ENCODE measurements at places on chromosomes 12 and 14.

DNA sequence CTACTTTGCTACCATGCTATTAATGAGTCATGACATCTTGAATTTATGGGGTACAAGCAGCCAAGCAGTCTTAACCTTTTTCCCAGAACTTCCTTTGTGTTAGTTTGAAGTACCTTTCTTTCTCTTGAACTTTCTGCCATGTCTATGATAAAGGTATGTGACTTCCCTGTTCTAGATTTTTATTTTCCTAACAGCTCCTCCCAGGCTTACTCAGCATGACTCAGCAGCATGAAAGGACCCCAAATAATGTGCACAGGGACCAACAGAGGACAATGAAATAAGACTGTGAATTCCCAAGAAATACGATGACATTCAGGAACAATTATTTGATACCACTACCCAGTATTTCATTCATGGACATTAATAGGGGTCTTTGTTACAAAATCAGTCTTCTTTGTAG is 60.0 kb downstream of the TTC6 start:
- DNase-seq, result no peak

DNA sequence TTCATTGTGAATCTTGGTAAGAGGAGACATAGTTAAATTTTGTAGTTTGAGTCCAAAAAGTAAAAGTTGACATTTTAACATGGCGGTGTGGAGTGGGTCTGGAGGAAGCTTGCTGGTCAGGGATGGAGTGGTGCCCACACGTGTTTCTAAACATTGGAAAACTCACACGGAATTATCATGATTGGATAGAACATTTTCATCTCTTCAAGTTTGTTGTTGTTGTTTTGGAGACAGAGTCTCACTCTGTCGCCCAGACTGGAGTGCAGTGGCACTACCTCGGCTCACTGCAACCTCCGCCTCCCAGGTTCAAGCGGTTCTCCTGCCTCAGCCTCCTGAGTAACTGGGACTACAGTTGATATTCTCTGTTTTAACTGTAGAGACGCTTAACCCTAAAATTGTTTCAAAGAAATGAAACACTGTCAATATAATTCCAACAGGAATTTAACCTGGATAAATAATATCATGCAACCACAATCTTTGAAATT is 502 bp upstream of the MBIP start:
- no peak for DNase-seq

DNA sequence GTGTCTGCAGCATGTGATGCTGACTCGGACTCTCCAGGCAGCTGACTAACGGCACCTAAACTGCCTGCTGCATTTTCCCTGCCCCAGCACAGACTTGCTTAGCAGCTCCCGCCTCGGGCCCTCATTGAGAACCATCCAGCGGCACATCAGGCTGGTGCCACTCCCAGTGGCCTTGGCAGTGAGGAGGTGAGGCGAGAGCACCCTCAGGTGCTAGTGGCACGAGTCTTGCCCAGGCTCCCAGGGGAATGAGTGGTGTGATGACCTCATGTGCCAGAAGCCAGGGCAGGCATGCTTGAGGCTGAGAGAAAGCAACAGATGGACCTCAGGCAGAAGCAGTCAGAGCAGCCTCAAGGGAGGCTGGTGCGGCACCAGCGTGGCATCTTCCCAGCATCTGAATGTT is 60.2 kb downstream of the PRKCH start:
- no peak for DNase-seq

DNA sequence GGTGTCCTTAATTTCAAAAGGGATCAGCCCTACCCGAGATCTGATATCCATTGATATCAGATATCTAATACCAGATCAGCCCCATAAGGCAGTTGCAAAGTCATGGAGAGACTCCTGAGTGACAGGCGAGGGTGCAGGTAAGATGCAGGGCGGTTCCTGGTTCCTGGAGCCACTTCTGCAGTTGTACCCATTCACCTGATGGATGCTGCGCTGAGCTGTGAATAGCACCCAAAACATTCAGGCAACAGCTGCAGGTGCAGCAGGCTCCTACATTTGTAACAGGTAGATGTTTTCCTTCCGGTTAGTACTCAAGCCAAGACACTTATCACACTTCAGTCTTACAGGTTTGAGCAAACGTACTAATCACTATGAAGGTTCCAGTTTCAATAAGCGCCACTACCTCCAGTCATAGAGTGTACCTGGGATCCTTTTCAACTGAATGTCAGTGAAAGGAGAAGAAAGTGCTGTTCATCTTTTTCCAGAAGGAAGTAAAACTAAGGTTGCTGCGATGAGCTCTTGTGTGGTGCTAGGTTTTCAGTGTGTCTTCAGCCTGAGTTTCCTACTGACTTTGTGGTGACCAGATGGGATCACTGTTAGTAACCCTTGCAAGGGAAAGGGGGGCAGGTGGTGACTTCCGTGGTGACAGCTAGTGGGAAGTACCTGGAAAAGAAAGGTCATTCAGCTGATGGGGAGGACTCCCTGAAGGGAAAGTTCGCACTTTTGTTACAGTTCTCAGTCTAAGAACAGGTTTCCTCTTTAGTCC is 1.9 kb downstream of the ATP6V0A2 start:
- no peak for DNase-seq

DNA sequence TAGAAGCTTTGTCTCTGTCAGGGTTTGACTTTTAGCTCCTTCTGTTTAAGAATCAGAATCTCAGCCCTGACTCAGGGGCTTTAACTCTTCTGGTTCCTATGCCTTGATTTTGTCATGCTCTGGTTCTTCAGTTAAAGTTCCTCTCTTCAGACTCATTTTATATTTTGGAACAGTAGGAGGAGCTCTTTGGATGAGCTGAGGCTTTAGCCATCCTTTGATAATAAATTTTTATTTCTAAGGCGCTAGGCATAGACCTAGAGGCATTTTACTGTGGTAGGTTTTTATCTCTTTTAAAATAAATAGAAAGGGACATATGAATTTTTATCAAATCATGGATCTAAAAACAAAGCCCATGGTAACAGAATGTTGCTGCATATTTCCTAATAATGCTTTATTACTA is 51.7 kb downstream of the ATP23 start:
- no peak for DNase-seq

GRCh38 chr12:77845831-77846230 is 15.1 kb downstream of the NAV3 start:
- no peak for DNase-seq

DNA sequence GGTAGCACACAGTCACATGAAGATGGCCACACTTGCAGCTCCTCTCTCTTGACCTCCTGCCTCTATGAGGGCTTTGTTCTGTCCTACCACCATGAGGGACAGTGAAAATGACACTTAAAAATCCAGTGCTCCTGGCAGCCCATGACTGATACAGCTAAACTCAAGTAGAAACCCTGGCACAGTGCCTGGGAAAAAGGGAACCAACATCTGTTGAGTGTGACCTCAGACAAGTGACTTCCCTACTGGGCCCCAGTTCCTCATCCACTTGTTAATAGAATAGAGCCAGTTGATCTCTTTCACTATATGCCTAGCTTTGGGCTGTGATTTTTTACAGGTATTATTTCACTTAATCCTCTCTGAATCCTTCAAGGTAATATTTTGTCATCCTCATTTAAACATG is 4.8 kb downstream of the GUCY2C start:
- DNase-seq, result no peak

DNA sequence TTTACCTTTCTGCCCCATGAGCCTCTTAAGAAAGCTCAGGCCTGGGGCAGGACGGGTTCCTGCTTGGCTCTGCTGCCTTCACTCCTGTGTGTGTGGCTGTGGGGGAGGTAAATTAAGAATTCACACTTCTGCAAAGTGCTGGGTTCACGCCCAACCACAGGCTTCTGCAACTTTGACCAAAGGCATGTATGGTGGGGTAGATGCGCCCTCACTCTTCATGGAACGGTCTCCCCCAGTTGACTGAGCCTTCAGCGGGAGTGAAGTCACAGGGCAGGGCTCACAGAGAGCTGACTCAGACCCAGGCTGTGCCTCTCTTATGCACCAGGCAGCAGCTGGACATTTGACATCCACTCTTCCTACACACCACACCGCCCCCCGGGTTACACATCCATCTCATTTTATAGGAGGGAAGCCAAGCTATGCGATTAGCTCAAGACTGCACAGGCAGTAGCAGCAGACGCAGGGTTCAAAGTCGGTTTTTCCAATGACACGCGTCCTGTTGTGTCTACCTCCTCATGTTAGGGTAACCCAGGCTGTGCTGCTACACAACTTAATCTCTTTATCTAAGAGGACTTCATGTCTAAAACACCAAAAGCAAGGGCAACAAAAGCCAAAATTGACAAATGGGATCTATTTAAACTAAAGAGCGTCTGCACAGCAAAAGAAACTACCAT is 15.4 kb upstream of the BCL11B start:
- no peak for DNase-seq

- no peak for DNase-seq
Observed at GRCh38 chr12:13164921-13165616, 31.5 kb upstream of the EMP1 start.

- DNase-seq, result no peak
Observed at GRCh38 chr12:131990066-131990979, 40.6 kb downstream of the EP400 start.

DNA sequence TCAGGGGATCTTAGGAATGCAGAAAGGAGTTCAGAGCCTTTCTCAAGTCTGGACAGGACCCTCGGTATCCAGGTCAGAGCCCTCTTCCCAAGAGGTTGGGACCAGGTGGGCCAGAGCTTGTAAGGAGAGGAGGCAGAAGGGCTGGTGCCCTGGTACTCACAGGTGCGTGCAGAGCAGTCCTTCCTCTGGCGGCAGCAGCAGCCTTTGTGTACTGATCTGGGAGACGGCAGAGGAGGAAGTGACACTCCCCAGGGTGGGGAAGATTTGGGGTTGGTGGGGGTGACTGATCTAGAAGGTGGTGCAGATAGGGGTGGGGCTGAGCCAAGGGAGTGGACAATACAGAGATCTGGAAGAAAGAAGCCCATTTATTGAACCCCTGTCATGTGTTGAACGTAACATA is at the start of gene ITGB7:
Gene ITGB7, minus strand, starts transcription at position 210 of the 400 bp plus-strand sequence. CDS start 6,808 bp downstream, outside the sequence.
- DNase-seq, result no peak

- DNase-seq, result no peak
Observed at GRCh38 chr12:117847371-117847770, 121.4 kb downstream of the KSR2 start.

GRCh38 chr14:68894123-68894522 is 85.0 kb downstream of the ACTN1 start:
- peak; percentile 74 for DNase-seq

DNA sequence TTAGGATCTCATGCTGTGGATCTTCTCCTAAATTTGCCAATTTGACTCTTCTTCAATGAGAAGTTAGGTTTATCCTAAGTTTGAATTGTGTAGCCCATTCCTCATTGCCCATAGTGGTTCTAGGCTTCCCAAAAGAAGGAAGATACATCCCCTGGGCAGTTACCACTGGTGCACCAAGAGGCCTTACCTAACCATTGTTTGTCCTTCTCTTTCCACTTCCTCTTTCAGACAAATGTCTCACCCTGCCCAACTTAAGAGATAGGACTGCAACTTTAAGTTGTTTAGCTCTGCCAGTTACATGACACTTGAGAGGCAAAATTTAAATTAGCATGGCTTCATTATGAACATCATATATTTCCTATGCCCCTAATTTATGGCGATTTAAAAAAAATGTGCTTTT is 9.4 kb upstream of the KCNH3 start:
- no peak for DNase-seq

GRCh38 chr12:120496413-120497340 is 764 bp downstream of the DYNLL1 start:
- DNase-seq, result peak; percentile 80

DNA sequence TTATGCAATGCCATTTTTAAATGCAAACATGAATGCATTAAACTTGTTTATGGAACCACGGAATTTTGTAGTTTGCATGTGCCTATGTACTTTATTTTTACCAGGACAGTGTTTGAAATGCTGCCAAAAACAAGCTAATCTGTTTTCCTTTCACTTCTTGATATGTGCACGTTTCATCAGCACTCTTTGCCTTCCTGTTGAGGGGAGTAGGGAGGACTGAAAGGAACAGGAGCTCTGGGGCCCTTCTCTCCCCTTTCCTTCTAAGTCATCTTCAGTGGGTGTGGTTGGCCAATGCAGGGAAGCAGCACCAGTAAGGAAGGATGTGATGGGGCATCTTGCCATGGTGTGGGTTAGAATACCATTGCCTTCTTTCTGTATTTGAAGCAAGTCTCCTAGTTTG is 12.1 kb upstream of the PPP4R4 start:
- no peak for DNase-seq

- DNase-seq, result no peak
Observed at GRCh38 chr12:74794522-74794921, 256.9 kb downstream of the ATXN7L3B start.

GRCh38 chr12:131242741-131243496 is 289.2 kb downstream of the ADGRD1 start:
- no peak for DNase-seq

- no peak for DNase-seq
Observed at GRCh38 chr12:77372026-77372425, 306.7 kb upstream of the E2F7 start.

DNA sequence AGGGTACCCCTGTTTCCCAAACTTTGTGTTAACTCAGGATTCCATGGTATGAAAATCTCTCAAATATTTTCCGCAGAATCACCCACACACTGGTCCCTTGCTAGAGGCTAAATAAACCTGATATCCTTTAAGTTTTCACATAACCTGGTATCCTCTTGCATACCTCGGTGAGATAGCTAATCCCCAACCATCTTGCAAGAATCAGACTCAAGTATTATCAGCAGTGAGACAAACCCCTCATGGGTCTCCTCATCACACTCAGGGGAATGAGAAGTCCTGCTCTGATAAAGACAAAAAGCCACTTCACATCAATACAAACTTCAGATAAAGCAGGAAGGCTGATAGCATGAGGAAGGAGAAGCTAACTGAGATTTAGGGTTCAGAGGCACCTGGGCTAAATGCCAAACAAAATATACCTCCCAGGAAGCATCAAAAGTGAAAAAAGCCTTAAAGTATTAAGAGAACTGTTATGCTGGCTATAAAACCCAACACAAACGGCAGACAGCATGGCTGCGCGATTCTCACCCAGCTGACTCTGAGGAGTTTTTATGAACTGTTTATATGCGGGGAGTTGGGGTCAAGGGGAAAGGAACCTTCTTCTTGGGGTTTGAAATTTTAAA is 96.5 kb downstream of the FOXN3 start:
- DNase-seq, result no peak

GRCh38 chr14:54589076-54589475 is 22.1 kb downstream of the SAMD4A start:
- DNase-seq, result no peak

DNA sequence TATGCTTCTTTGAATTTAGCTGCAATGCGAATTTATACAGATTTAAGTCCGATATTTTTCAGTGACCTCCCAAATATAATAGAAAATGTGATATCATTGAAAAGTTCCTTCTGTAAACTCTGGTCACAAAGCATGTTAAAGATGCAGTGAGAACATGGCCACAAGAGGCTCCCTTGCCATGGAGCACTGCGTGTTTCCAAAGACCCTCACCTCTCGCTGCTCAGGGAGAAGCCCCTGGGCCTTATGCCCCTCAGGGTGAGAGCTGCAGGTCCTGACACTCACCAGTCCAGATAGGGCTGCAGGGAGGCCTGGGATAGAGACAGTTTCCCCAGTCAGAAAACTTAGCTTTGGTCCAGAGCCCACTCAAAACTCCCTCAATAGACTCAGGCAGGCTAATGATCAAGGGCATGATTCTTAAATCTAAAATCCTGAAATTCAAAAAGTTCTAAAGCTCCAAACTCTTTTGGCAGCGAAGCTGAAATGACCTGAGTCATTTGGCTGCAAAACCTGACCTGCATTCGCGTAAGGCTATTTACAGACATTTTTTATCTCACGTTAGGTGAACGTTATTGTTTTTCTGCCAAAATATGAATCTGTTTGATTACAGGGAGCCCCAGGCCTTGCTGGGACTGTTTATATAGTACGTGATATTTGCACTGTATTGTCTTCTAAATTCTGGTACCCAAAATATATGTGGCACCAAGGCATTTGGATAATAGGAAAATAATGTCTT is 67.8 kb downstream of the CAPZA3 start:
- DNase-seq, result no peak
